ENCODE measurements at places on chromosomes 2 and 18.

- DNase-seq = no peak
Measured at GRCh38 chr2:161223139-161223732, 63.0 kb downstream of the TANK start.

- no peak for DNase-seq
Measured at GRCh38 chr2:72710418-72711152, 115.2 kb downstream of the EXOC6B start.

DNA sequence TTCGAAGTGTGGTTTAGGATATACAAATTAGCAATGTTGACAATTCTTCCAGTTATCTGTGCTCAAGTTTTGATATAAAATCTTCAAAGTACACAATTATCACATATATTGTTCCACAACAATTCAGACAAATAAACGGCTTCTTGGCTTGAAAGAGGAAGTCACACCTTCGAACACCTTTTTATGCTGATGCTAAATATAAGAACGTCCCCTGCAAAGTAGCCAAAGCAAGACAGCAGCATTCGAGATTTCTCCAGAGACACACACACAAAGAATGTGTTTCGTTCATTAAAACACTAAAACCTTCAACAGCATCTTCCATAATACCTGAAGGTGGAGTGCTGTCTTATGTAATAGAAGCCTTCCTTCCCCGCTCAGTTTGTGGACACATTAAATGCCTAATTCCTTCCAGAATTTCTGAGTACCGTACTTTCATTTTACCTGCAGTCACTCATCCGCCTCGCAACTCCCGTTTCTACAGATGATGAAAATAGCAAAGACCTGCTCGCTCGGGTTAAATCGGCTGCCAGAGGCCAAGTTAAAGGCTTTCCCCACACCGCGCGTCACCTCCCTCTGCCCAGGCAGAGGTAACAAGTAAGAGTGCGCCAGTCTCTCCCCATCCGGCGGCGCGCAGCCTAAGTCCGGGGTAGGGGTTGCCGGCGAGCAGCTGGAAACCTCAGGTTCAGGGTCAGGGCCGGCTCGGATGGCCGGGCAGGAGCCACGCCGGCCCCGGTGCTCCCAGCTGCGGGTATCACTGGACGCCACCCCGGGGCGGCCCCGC, 847 bp downstream of the SERPINE2 start:
- peak; percentile 10 for DNase-seq

DNA sequence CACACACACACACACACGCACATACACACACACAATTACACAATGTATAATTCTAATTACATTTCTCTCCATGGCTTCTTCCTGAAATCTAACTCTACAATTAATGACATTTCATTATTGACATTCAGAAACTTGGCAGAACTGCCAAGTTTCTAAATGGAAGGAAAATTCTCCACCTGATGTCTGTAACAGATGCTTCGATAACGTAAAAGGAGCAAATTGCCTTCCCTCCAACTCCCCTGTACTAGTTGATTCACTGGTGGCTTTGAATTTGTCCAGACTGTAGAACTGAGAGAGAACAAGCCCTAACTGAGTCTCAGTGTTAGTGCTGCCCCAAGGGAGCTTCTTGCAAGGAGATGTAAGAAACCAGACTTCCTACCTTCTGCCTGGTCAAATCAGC, 255.1 kb upstream of the TMEM200C start:
- DNase-seq = no peak

DNA sequence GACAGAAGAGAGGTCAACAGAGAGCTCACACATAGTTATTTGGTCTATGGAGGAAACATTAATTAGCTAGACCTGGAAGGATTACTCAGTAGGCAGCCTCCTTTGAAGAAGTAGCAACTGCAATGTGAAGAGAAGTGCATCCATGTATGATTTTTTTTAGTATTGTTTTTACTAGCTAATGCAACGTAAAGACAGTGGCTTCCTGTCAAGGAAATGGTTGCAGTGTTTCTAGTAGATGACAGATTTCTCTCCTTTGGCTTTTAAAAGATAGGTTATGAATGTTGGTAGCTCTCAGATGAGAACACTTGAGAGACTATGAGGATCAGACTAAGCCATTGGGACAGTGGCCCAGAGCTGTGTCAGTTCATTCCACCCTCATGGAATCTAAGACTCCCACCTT, 175.8 kb downstream of the AGPS start:
- DNase-seq = no peak

- no peak for DNase-seq
Measured at GRCh38 chr2:217647925-217648324, 354.9 kb downstream of the TNS1 start.

- DNase-seq = no peak
Measured at GRCh38 chr2:203690117-203690431, 16.4 kb upstream of the CD28 start.

GRCh38 chr2:129462349-129462748, 517.1 kb upstream of the RAB6C start:
- no peak for DNase-seq

DNA sequence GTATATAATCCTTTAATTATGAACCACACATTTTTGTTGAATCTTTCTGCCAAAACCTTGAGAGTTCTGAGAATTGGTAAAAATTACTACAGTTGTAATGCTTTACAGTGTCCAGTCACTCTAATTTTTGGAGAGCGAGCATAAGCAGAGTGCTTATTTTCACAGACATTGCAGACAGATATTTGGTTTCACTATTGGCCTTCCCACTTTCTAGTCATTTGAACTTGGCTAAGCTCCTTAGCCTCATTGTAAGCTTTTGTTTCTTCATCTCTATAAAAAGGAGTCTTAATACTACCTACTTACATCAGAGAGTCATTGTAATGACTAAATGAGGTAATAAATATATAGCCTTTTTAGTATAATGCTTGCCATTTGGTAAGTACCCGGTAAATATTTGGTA, 80.4 kb downstream of the LCLAT1 start:
- DNase-seq = no peak

DNA sequence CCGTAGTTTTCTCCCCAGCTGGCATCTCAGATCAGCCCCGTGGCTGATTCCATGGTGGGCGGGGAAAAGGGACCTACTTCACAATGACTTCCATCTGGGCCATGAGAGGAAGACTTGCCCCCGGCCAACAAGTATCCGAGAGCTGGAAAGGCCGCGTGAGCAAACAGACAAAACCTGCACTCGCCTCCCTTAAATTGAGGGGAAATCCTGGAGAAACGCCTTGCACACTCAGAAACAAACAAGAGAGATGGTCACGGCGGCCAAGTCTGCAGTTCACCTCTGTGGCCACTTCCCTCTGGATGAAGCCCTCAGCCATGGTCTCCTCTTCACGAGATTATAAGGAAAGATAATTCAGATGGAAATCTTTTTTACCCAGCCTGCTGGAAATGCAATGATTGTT, 39.4 kb upstream of the TPO start:
- no peak for DNase-seq

DNA sequence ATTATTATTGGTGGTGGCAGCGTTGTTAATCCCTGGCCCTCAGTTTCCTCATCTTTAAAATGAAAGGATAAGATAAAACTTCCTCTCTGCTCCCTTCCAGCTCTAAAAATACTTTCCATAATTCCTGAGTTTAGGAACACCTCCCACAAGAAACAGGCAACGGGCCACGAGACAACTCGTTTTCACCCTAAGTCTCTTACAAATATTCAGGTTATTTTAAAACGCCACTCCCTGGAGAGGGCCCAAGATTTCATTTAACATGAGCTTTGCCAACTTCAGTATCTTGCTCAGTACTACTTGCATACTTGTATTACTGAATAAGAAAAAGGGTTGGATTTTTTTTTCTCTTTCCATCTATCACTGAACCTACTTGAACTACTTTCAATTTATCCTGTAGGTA, 611.1 kb upstream of the FANCL start:
- no peak for DNase-seq

DNA sequence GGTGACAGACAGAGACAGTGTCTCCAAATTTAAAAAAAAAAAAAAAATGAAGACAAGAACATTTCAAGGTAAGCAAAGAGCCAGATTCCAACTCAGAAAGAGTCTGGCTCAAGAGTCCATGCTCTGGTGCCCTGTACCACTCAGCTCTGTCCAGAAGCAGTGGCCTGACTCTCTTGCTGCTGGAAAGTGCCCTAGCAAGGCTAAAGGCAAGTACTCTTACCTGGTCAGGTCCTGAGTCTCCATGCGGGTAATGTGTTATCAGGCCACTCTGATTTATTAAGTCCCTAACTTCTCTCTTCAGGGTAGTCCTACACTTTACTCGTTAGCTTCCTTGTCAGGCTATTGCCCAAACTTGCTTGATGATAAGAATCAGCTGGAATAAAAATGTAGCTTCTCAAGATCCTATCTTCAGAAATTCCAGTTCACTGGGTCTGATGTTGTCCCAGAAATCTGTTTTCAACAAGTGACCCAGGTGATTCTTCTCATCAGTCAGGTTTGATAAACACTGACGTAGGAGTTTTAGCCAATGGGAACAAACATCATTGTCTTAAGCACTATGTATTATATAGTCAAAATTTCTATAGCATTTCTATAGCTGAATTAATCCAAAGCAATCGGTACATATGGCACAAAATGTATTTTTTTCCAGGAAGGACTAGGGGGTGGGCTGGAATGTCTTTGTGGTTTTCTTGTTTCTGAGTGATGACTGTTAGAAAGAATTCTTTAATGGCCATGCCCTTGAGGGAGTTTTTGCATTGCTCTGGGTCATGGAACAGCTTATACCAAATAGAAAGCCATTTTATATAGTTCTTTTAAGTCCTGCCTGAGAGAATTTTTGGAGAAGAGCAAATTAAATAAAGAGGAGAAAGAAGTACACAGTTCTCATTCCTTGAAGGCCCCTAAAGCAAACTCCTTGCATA, 139.9 kb upstream of the DNMT3A start:
- DNase-seq = no peak

- no peak for DNase-seq
Measured at GRCh38 chr18:45284174-45284573, 331.1 kb upstream of the SLC14A2 start.

DNA sequence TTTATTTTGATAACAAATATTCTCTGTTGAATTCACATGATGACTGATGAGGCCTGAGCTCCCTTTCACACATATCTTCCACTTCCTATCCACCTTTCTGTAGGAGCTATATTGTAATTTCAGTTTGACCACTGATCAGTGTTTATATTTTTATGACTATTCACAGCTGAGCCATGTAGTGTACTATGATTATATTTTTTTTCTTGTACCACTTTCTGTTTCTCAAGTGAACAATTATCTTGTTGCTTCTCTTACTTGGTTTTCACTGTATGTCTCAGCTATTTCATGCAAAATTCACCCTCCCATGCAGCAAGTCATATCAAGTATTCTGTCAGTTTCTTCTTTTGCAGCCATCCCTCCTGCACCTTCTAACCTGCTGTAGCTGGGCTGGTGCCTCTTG, 78.4 kb downstream of the TMEM247 start:
- no peak for DNase-seq

GRCh38 chr2:16271231-16271896, 331.0 kb downstream of the MYCN start:
- DNase-seq = no peak

- no peak for DNase-seq
Measured at GRCh38 chr2:5986801-5987787, 294.9 kb downstream of the SOX11 start.

GRCh38 chr2:241817126-241817820, 8.3 kb downstream of the NEU4 start:
- no peak for DNase-seq

- DNase-seq = no peak
Measured at GRCh38 chr2:550860-551567, 126.2 kb downstream of the TMEM18 start.

GRCh38 chr2:154698721-154699574, 453 bp downstream of the KCNJ3 start:
- DNase-seq = no peak

GRCh38 chr2:120859128-120859527, 123.5 kb downstream of the GLI2 start:
- no peak for DNase-seq

DNA sequence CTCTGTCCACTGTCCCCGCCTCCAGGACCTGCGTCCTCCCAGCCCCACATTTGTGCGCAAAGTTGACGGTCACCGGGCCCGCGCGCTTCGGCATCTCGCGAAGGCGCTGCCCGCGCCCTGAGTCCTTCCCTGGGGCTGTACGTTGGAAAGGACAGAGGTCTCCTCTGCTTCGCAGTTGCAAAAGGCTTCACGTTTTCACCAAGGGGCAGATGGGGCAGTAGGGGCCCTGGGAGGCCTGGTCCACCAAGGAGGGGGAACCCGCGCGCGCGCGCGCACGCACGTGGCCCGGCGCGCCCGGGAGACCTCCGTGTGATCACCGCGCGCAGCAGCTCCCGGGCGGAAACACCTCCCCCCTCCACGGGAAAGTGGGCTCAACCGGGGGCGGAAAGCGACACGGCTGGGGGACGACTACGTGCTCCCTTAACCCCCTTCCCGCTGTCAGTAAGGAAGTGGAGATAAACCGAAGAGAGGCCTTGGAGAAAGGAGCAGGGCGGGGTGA, 21.9 kb downstream of the TEX44 start:
- no peak for DNase-seq

DNA sequence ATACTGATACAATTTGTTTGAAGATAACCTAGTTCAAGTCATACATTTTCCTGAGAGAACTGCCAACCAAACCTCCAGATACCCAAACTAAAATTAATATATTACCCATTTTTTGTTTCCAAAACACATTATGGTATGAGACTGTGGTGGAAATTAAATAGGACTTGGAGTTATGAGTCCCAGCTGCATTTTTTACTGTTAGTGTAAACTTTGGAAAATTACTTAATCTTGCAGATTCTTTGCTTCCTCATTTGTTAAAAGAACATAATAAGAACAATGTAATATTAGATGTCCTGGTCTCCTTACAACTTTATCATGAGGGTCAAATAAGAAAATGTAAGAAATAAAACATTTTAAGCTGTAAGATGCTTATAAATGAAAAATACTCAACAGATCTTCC, 98.2 kb upstream of the TRIB2 start:
- no peak for DNase-seq

DNA sequence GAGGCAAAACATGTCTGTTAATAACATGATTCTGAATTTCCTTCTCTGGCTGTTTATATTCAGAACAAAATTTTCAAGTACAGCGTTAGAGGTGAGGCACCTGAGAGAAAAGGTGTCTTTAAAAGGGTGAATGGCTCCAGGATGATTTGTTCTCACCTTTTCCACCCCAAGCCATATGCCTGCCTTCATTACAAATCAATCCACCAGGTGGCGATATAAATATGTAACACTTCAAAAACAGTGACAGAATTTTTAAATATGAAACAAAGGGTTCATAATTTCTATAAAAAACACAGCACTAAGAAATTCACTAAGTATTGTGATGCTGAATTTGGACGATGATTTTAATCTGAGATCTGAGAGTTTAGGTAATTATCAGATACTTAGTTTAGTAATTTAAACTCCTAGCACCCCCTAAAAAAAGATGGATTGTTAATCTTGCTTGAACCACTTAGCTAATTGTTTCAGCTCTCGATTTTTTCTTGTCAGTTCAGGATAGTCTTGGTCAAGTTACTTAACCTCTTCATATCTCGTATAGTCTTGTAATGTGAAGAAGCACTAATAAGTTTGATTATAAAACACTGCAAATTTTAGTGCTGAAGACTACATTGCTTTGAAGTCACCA, 528.8 kb downstream of the CPS1 start:
- DNase-seq = no peak

GRCh38 chr2:16476866-16477265, 188.8 kb downstream of the CYRIA start:
- no peak for DNase-seq

- no peak for DNase-seq
Measured at GRCh38 chr2:220748875-220749479, 823.1 kb downstream of the EPHA4 start.

GRCh38 chr18:26479681-26480079, 68.7 kb downstream of the KCTD1 start:
- DNase-seq = no peak

All from nucleus accumbens (tissue), 56 donors.